CD4-positive, alpha-beta T cell treated with Interleukin-2 at 100 ng/mL for 4 hours (primary cell): ENCODE measurements at places on chromosomes 6 and 20.

DNA sequence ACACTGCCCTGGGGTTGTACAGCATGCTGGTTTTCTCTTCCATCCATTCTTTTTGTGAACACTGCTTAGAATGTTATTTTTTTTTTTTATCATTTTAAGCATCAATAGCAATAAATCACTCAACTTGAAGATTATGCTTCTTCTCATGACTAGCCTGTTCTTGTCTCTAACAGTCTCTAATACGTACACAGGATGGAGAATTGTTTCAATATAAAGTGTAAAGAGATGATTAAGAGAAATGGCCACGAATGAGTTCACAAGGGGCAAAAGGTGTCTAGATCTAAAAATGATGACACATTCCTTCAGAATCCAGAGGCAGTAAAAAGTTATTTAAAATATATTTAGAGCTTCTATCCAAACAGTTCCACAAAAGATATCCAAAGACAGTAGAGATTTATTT is 390.2 kb downstream of the HDGFL1 start:
- DNase-seq, result no peak

GRCh38 chr20:24780674-24781417 is 168.2 kb upstream of the CST7 start:
- no peak for DNase-seq

GRCh38 chr6:29005183-29005885 is at the start of gene ZNF311:
Gene ZNF311, minus strand, starts transcription at chr6:29005315. Its CDS starts 1,361 bp downstream, at chr6:29003954.
- DNase-seq, result peak; percentile 58

- DNase-seq, result no peak
These were observed 352.8 kb upstream of the SOX4 start for GRCh38 chr6:21240709-21241108.

- no peak for DNase-seq
These were observed 823.9 kb downstream of the PHF3 start for GRCh38 chr6:64459411-64459944.

GRCh38 chr6:103042336-103042735 is 1648.8 kb downstream of the GRIK2 start:
- no peak for DNase-seq

GRCh38 chr20:41861772-41862422 is 243.7 kb upstream of the CHD6 start:
- no peak for DNase-seq

DNA sequence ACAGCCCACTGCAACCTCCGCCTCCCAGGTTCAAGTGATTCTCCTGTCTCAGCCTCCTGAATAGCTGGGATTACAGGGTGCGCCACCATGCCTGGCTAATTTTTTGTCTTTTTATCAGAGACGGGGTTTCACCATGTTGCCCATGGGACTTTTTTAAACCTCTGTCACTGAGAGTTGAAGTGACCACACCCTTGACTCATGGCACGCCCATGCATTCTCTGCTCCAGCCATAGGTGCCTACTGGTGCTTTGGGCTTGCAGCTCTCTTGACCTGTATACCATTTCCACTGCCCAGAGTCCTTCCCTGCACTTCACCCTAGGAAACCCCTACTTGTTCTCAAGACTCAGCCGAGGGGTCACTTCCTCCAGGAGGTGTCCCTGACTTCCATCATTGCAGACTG is 2.4 kb upstream of the SCRT2 start:
- DNase-seq, result no peak

- peak; percentile 22 for DNase-seq
These were observed 99.0 kb upstream of the TNFAIP3 start for GRCh38 chr6:137767911-137768690.

DNA sequence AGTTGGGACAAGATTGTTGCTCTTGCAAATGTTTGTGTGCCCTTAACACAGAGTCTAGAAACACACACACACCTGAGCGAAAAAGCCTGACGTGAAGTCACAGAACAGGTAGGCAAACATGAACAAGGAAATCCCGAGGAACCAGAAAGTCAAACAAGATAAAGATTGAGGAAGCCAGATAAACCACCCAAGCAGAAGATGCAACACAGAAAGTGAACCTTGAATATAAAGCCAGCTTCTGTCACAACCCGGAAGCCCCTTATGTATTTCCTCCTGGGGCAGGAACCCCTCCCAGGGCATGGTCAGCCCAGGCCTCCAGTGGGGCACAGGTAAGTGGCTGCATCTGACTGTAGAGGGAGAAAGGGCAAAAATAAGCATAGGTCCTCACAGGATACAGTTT is 158.2 kb upstream of the SUPT3H start:
- no peak for DNase-seq

DNA sequence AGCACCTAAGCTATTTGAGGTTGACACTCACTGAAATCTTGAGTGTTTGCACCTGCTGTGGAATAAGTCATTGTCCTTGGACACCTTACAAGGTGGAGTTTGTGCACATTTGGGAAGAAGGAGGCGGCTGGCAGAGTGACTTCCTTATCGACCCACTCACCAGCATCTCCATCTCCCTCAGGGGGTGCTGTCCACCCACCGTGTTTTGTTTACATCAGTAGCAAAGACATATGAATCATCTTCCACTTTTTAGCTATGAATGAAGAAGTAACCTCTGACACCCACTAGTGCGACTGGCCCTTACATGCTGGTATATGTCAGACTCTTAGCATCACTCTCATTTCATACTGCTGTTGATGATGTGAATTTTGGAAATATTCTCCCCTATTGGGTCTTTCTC is 119.5 kb upstream of the SGK1 start:
- peak; percentile 48 for DNase-seq

GRCh38 chr20:34987288-34988190 is 31.9 kb downstream of the MYH7B start:
- no peak for DNase-seq

GRCh38 chr20:11891776-11892545 is 25.7 kb upstream of the BTBD3 start:
- DNase-seq, result peak; percentile 11

GRCh38 chr20:53032046-53032445 is 59.9 kb downstream of the TSHZ2 start:
- no peak for DNase-seq

- peak; percentile 58 for DNase-seq
These were observed 313.6 kb downstream of the ALDH8A1 start for GRCh38 chr6:134636186-134636799.

- DNase-seq, result no peak
These were observed 199.0 kb upstream of the KCNG1 start for GRCh38 chr20:51221791-51222408.

DNA sequence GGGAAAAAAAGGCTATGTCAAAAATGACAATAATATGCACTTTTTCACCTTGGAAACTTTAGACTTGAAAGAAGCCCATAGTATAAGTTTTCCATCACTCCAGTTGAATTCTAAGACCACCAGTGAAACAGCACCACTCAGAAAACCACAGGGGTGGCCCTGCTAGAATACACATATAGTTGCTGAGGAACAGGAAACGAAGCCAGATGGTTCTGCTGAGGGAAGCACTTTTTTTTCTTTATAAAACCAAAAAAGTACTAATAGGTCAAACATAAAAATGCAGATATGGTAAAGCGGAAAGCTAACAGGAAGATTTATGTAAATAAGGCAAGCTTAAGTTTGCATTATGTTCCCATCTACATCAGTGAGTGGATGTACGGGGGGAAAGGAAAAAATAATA is 303.9 kb downstream of the FOXC1 start:
- DNase-seq, result no peak

- DNase-seq, result no peak
These were observed 48.2 kb upstream of the REV3L start for GRCh38 chr6:111531185-111531584.

DNA sequence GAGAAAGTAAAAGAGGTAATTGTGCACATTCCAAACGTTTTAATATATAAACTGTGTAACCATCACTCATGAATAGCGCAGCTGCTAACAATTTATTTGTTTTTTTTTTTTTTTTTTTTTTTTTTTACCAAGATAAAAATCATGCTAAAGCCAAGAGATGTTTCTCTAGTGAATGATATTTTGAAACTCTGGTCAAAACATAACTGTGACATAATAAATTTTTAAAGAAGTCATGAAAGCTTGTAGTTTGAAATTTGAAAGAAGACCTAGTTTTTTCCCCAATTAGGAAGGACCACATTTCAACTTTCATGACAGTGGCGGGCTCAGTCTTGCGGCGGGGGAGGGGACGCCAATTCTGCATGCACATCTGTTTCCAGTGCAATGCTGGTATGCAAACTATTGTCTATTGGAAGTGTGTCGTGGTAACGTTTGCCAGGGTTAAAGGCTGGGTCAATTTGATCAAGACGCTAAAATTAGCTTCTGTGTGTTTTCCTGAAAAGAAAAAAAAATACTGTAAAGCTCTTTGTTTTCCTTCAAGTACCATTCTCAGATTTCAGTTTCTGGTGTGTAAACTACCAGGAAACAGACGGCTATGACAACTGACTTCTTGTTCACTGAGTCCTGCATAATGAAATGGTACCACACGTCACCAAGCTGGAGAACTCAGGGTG is 211.9 kb downstream of the FOXC1 start:
- no peak for DNase-seq

DNA sequence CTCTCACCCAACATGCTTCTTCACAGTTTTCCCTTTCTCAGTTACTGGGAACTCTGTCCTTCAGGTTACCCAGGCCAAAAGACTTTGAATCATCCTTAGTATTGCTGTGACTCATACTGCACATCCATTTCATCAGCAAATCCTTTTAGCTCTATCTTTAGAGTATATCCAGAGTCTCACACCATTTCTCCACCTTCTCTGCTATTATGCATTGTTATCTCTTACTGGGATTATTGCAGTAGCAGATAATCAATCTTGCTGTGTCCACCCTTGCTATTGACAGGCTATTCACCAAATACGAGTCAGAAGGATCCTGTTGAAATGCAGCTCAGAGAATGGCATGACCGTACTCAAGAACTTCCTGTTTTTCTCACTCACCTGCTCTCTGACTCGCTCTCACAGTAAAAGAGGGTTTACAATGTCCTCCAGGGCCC is 57.3 kb downstream of the BCKDHB start:
- DNase-seq, result peak; percentile 12

DNA sequence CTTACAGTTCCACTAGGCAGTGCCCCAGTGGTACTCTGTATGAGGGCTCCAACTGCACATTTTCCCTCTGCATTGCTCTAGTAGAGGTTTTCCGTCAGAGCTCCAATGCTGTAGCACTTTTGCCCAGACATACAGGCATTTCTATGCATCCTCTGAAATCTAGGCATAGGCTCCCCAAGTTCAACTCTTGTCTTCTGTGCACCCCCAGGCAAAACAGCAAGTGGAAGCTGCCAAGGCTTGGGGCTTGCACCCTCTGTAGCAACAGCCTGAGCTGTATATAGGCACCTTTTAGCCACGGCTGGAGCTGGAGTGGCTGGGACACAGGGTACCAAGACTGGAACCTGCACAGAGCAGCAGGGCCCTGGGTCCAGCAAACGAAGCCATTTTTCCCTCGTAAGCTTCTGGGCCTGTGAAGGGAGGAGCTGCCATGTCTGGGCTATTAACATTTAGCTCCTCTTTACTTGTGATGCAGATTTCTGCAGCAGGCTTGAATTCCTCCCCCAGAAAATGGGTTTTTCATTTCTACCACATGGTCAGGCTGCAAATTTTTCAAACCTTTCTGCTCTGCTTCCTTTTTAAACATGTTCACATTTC is 596.2 kb upstream of the ADGRB3 start:
- DNase-seq, result no peak

- DNase-seq, result no peak
These were observed 30.4 kb downstream of the HECA start for GRCh38 chr6:139165324-139165723.

DNA sequence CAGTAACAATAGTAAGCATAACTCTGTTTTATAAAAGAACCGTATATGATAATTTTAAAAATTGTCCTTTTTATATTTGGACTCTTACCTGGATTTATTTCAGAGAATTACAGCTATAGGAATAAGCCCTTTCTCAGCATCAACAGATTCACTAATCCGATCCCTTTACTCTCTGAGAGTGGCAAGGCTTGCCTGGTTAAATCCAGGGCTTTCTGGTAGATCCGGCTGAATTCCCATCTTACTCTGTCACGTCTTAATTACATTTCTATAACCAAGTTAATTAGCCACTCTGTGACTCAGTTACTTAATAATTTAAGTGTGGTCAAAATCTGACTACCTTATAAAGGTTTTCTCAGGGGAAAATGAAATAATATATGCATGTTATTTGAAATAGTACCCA is 294.7 kb downstream of the FRK start:
- DNase-seq, result no peak

GRCh38 chr6:20028143-20028542 is 184.1 kb downstream of the MBOAT1 start:
- no peak for DNase-seq

DNA sequence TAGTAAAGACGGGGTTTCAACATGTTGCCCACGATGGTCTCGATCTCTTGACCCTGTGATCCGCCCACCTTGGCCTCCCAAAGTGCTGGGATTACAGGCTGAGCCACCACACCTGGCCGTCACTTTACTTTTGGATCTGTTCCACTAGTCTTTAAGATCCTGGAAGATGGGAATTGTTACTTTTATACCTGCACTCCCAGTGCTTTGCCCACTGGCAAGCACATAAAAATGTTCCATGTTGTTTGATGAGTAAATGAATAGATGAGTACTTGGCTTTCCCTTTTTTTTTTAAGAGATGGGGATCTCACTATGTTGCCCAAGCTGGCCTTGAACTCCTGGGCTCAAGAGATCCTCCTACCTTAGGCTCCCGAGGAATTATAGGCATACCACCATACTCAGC is 84.8 kb upstream of the SASH1 start:
- no peak for DNase-seq

DNA sequence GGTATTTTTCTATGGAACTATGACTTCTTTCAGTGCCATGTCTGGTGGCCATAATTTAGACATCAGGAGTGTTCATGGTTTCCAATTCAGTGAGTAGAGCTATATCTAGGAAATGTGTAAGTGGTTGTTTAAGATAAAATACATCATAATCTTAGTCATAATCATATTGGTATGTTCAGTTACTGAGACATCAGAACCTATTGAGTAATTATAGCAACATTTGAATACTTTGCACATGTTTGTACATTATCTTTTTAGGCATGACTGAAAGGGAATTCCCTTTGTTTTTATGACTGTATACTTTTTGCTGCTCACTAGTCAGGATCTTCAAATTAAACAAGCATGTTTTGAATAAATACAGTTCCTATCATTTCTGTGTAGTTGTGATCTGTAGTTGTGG is 64.0 kb downstream of the STXBP5 start:
- DNase-seq, result no peak

- DNase-seq, result no peak
These were observed 124.3 kb upstream of the CNR1 start for GRCh38 chr6:88290411-88290810.

GRCh38 chr20:45810191-45810970 is 2.1 kb upstream of the UBE2C start:
- DNase-seq, result no peak

DNA sequence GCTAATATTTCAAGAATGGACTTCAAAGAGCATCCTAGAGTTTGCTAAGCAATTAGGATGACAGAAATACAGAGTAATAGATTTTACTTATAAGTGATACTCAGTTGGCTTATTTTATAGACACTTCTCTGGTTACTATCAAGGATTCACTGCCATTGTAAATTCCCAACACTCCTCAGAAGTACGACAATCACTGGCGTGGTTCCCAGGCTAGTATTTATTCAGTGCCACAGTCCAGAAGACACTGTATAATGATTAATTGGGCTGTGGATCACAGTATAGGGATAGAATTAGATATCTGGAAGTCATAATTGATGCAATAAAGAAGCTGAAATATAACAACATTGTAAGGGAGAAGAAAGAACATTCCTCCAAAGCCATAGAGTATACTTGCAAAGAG is 15.7 kb downstream of the MANEA start:
- DNase-seq, result no peak
